CD4-positive, alpha-beta memory T cell (primary cell): ENCODE measurements at places on chromosomes 13 and 19. TPM values are rescaled to one million over a fixed set of nuclear protein-coding genes. Genes with fewer than 3 reads are reported as not detected.

GRCh38 chr19:39139971-39140453, 14.4 kb downstream of the PAK4 start:
- H3K27me3 ChIP-seq = no peaks in the 10 kb centered on the region
- no peaks in the 10 kb centered on the region for H3K36me3 ChIP-seq
- no peak overlapping the region for H3K27ac ChIP-seq
- H3K4me3 ChIP-seq = no peak overlapping the region
- no peak for DNase-seq

- no peaks in the 10 kb centered on the region for H3K36me3 ChIP-seq
- DNase-seq = no peak
- H3K4me1 ChIP-seq = peaks cover 52% of the 10 kb centered on the region
- peak overlapping the region; percentile 11 for H3K4me3 ChIP-seq
- no peaks in the 10 kb centered on the region for H3K27me3 ChIP-seq
These were observed 940 bp upstream of the DCUN1D2 start for GRCh38 chr13:113491418-113491883.

DNA sequence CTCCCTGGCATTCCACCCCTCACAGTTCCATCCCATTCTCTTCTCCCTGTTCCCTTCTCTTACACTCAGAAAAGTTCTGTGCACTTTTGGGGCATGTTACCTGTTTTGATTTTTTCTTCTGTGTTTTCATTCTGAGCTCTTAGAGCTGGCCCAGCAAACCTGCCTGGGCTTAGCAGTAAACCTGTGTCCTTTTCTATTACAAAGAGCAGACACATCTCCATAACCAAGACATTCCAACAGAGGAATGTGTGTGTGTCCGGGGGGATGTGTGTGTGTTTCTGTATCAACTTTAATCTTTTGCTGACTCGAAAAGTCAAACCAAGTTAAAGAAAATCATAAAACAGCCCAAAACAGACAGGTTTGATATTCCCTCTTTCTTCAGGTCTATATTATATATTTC, 49.1 kb upstream of the SOX21 start:
- no peak overlapping the region for H3K27ac ChIP-seq
- no peaks in the 10 kb centered on the region for H3K4me1 ChIP-seq
- H3K36me3 ChIP-seq = no peaks in the 10 kb centered on the region
- H3K4me3 ChIP-seq = no peak overlapping the region
- DNase-seq = no peak

- H3K27ac ChIP-seq = no peak overlapping the region
- H3K4me3 ChIP-seq = no peak overlapping the region
- H3K27me3 ChIP-seq = no peaks in the 10 kb centered on the region
- peaks cover 13% of the 10 kb centered on the region for H3K4me1 ChIP-seq
These were observed 15.9 kb upstream of the MEIS3 start for GRCh38 chr19:47435196-47435595.

GRCh38 chr19:54478677-54479266, 5.7 kb upstream of the CDC42EP5 start:
- no peaks in the 10 kb centered on the region for H3K27me3 ChIP-seq
- H3K27ac ChIP-seq = no peak overlapping the region
- H3K4me1 ChIP-seq = no peaks in the 10 kb centered on the region
- DNase-seq = no peak
- no peak overlapping the region for H3K4me3 ChIP-seq

- H3K36me3 ChIP-seq = no peaks in the 10 kb centered on the region
- no peaks in the 10 kb centered on the region for H3K27me3 ChIP-seq
- H3K4me3 ChIP-seq = no peak overlapping the region
- H3K27ac ChIP-seq = peak overlapping the region; percentile 44
These were observed 4.9 kb upstream of the TNFSF14 start for GRCh38 chr19:6674868-6675305.

GRCh38 chr13:60268203-60268555, 104.5 kb upstream of the DIAPH3 start:
- no peak overlapping the region for H3K27ac ChIP-seq
- H3K4me3 ChIP-seq = no peak overlapping the region
- no peaks in the 10 kb centered on the region for H3K36me3 ChIP-seq

GRCh38 chr13:110391273-110391672, 84.2 kb downstream of the COL4A2 start:
- H3K36me3 ChIP-seq = no peaks in the 10 kb centered on the region
- H3K27me3 ChIP-seq = no peaks in the 10 kb centered on the region
- no peak overlapping the region for H3K27ac ChIP-seq
- no peak for DNase-seq
- H3K4me3 ChIP-seq = no peak overlapping the region

DNA sequence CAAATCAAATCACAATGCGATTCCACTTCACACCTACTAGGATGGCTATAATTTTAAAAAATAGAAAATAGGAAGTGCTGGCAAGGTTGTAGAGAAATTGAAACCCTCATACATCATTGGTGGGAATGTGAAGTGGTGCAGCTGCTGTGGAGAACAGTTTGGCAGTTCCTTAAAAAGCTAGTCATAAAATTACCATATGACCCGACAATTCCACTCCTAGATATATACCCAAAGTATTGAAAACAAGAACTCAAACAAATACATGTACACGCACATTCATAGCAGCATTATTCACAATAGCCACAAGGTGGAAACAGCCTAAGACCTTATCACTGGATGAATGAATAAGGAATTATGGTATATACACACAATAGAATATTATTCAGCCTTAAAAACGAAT, 12.0 kb downstream of the HMGB1 start:
- DNase-seq = no peak
- no peaks in the 10 kb centered on the region for H3K27me3 ChIP-seq
- no peak overlapping the region for H3K27ac ChIP-seq
- H3K4me1 ChIP-seq = no peaks in the 10 kb centered on the region

GRCh38 chr13:32538143-32538620, 413 bp downstream of the N4BP2L2 start:
- H3K4me1 ChIP-seq = peaks cover 44% of the 10 kb centered on the region
- peak overlapping the region; percentile 87 for H3K4me3 ChIP-seq
- H3K27ac ChIP-seq = peak overlapping the region; percentile 99

- no peak overlapping the region for H3K27ac ChIP-seq
- H3K36me3 ChIP-seq = no peaks in the 10 kb centered on the region
- no peaks in the 10 kb centered on the region for H3K27me3 ChIP-seq
- H3K4me3 ChIP-seq = no peak overlapping the region
- no peaks in the 10 kb centered on the region for H3K4me1 ChIP-seq
These were observed 11.8 kb upstream of the SELENOW start for GRCh38 chr19:47766670-47767069.

GRCh38 chr13:113184568-113185440, 23.7 kb downstream of the PCID2 start:
- no peak overlapping the region for H3K4me3 ChIP-seq
- H3K4me1 ChIP-seq = peaks cover 59% of the 10 kb centered on the region
- peaks cover 52% of the 10 kb centered on the region for H3K36me3 ChIP-seq
- DNase-seq = peak; percentile 50
- H3K27me3 ChIP-seq = no peaks in the 10 kb centered on the region

- peak overlapping the region; percentile 44 for H3K27ac ChIP-seq
- H3K4me1 ChIP-seq = peaks cover 43% of the 10 kb centered on the region
- H3K4me3 ChIP-seq = peak overlapping the region; percentile 54
- DNase-seq = peak; percentile 13
These were observed 1.1 kb downstream of the MIER2 start for GRCh38 chr19:343451-343931.

DNA sequence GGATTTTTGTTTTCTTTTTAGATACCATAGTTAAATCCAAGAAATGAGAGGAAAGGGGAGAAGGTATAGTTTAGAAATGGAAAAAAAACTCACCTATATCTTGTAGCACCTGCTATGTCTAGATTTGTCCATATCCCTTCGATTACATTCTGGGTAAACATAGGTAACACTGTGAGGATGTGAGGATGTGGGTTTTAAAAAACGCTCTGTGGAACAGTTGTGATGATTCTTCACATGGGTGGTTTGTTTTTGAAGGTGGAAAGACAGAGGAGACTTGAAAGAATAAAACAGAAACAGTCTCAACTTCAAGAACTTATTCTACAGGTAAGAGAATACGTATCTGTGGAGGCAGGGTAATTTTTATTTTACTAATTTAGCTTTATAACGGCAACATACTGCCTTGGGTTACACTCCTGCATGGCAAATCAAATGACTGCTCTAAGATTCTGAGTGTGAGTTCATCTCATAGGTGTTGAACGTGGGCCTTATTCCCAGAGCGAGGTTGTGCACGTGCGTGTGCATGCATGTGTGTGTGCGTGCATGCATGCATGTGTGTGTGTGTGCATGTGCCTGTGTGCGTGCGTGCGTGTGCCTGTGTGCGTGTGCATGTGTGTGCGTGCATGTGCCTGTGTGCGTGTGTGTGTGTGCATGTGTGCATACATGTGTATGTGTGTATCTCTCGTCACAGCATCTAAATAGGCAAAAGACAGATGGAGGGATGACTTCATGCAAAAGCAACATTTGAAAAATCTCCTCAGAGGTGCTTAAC, 23.5 kb downstream of the ATP4B start:
- H3K27me3 ChIP-seq = no peaks in the 10 kb centered on the region
- peak; percentile 14 for DNase-seq
- no peak overlapping the region for H3K4me3 ChIP-seq
- peaks cover 49% of the 10 kb centered on the region for H3K36me3 ChIP-seq
- no peak overlapping the region for H3K27ac ChIP-seq

DNA sequence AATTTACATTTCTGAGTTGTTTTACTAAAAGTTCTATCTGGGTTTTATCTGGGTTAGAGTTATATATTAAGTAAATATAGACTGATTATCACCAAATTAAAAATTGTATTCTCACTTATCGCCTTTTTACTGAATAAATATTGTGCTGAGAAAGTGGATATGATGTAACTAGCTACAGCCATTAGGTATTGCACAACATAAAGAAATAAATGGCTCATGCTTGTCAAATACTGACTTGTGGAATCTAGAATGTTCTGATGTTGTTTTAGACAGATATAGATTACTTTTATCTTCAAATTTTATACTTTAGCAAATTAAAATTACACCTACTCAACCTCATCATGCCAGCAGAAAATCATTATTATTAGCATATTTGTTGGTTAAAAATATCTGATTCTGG, 1277.1 kb upstream of the MIR17HG start:
- no peak overlapping the region for H3K4me3 ChIP-seq
- H3K27ac ChIP-seq = no peak overlapping the region
- H3K27me3 ChIP-seq = no peaks in the 10 kb centered on the region
- no peaks in the 10 kb centered on the region for H3K4me1 ChIP-seq

- no peaks in the 10 kb centered on the region for H3K27me3 ChIP-seq
- H3K36me3 ChIP-seq = no peaks in the 10 kb centered on the region
- H3K27ac ChIP-seq = no peak overlapping the region
- DNase-seq = no peak
- H3K4me1 ChIP-seq = no peaks in the 10 kb centered on the region
These were observed 25.5 kb downstream of the SOX1 start for GRCh38 chr13:112092453-112092852.

DNA sequence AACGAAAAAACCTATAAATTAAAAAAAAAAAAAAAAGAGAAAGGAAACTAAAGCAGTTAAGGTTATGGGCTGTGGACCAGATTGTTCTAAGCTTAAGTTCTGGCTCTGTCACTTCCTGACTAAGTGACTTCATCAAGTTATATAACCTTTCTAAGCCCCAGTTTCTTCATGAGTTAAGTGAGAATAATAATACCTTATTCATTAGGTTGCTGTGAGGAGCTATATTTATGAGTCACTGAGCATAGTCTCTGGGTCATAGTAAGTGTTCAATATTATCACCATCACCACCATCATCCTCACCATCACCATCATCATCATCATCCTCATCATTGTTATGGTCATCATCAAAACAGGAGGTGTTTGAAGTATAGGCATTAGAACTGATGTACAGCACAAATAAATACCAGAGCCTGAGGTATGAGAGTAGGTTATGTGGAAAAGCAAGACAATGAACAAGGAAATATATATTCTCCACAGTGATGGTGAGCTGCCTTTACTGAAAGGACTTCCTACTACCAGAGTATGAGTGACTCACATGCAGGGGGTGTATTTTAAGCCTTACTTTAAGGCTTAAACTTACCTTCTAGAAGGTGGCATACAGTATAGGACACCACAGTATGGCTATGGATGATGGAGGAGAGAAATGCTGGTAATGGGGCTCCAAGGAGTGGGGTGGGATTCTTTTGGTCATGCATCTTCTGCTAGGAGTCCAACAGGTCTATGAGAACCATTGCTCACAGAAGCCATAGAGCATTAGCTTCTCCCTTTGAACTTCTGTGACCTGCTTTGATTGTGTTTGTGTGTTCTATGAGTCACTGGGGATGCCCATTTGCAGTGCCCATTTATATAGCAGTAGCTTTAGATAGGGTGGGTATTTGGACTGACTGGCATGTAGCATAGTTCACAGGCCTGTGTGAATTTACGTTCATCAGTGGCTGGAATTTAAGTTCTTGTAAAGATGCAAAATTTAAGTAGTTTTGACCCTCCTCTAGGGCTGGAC, 104.4 kb downstream of the KLF5 start:
- no peak for DNase-seq
- no peak overlapping the region for H3K4me3 ChIP-seq
- no peaks in the 10 kb centered on the region for H3K27me3 ChIP-seq
- no peaks in the 10 kb centered on the region for H3K36me3 ChIP-seq
- no peak overlapping the region for H3K27ac ChIP-seq
- no peaks in the 10 kb centered on the region for H3K4me1 ChIP-seq

DNA sequence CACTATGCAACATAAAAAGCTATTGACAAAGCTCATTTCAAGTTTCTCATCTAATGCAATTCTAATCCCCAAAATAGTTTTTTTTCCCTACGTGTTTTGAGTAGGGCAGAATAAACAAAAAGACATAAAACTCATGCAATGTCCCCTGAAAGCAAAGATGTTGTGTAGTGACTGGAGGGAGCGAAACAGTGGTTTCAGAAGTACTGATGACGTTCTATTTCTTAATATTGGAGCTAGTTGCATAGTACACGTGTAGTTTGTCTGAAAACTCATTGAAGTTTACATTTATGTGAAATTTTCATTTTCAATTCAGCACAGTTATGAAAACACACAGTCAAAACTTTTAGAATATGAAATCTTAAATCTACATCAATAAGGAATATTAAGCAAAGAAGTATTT, 31.6 kb downstream of the USP12 start:
- H3K36me3 ChIP-seq = no peaks in the 10 kb centered on the region
- peaks cover 19% of the 10 kb centered on the region for H3K4me1 ChIP-seq

The PIP5K1C gene
- 29.7 TPM for total RNA-seq

The SOHLH2 gene
- not detected for total RNA-seq

The STRN4 gene
- 81.2 TPM for total RNA-seq

The DCT gene
- 0.35 TPM for total RNA-seq

The MATK gene
- total RNA-seq = 7.2 TPM

The FXYD3 gene
- total RNA-seq = not detected

The TMEM272 gene
- total RNA-seq = 9.0 TPM

The ABCC4 gene
- total RNA-seq = 7.9 TPM
